ENCODE measurements at places on chromosomes 4 and X. TPM values are rescaled to one million over a fixed set of nuclear protein-coding genes. Genes with fewer than 3 reads are reported as not detected.

The BLOC1S4 gene
- 14.7 TPM for total RNA-seq

The SHOX gene
- not detected for total RNA-seq

The STK32B gene
- total RNA-seq: 0.36 TPM

The SULT1E1 gene
- total RNA-seq: 10.2 TPM

The WDR17 gene
- total RNA-seq: not detected

The KLHL13 gene
- total RNA-seq: 5.1 TPM

Data from cardiac atrium fibroblast (primary cell).